ENCODE measurements at places on chromosomes 5 and 9.

- DNase-seq = no peak
Measured at GRCh38 chr5:50836356-50836755, 169.9 kb downstream of the PARP8 start.

DNA sequence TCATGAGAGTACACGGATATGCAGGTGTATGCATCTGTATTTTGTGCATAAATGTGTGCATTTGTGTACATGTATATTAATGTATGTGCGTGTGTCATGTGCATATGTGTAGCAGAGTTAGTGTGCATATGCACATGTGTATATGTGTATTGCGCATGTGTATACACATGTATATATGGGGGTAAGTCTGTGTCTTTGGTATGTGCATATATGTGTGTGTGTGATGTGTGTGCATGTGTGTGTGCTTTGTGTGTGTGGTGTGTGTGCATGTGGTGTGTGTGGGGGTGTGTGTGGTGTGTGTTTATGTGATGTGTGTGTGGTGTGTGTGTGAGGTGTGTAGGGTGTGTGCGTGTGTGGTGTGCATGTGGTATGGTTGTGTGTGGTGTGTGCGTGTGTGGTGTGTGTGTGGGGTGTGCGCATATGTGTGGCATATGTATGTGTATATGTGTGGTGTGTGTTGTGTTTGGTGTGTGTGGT lies 13.1 kb upstream of the CTSL start:
- no peak for DNase-seq

GRCh38 chr9:37995961-37996818 lies 72.8 kb downstream of the SHB start:
- peak; percentile 19 for DNase-seq

- no peak for DNase-seq
Measured at GRCh38 chr9:37732086-37732741, 21.4 kb upstream of the TRMT10B start.

DNA sequence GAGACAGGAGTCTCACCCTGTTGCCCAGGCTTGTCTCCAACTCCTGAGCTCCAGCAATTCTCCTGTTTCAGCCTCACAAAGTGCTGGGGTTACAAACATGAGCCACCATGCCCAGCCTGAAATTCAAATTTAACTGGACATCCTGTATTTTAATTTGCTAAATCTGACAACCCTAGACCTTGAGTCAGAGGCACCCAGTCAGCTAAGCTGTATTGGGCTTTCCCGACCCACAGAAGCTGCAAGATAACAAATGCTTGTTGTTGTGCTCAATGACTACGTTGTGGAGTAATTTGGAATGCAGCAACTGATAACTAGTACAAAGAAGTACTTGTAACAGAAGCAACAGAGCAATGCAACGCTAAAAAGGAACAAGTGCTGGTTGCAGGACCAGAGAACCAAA lies 533.1 kb downstream of the NTRK2 start:
- DNase-seq = no peak

- no peak for DNase-seq
Measured at GRCh38 chr9:79408200-79408599, 163.6 kb upstream of the TLE4 start.

DNA sequence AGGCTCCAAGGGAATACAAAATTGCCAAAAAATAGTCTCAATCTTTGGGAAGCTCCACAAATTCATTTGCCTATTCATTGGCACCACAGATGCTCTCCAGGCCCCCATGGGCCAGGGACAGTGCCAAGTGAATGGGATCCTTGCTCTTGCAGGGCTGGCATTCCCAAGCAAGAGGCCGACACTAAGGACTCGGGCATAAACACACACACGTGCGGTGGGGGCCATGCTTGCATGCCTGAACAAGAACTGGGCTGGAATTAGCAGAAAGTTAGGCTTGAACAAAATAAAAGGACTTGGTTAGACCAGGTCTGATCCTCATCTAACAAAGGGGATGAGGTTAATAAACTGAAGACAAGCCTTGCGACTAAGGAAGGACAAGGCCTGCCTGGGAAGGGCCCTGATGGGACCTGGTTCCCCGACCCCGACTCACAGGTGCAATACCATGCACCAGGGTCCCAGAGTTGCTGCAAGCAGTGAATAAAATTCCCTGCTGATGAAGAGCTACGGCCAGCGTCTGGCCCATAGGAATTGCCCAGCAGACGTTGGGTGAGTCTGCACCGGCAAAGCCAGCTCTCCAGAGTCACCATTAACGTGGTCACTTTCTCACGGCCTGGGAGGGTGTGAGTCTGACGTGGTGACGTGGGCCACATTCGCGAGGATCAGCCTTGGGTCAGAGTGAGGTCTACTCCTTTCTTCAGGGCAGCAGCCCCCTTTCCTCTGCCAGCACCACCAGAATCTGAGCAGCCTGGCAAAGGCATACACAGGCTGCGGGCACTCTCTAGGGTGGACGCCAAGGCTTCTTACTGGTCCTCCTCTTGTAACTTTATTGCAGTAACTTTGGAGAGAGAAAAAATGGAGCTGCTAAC lies 77.4 kb upstream of the FCN1 start:
- no peak for DNase-seq

All from substantia nigra (tissue), 51 donors.